ENCODE measurements at places on chromosomes 11 and 22.

DNA sequence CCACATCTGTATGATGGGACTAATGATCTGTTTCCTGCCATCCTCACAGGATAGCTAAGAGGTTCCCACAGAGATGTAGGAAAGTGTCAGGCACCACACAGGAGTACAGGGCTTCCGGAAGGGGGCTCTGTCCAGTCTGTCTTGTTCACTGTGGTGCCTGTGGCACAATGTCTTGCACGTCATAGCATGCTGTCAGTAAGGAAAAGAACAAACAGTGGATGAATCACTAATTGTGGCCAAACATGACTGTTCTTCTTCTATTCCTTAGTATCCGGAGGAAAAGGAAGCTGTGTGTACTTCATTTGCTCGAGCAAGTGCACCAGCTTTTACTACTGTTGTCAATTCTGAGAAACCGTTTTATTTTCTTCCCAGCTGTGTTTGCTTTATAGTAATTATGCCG, 73.4 kb upstream of the YWHAH start:
- DNase-seq: no peak

- DNase-seq: no peak
These were observed 769.1 kb upstream of the LUZP2 start for GRCh38 chr11:23727794-23728193.

DNA sequence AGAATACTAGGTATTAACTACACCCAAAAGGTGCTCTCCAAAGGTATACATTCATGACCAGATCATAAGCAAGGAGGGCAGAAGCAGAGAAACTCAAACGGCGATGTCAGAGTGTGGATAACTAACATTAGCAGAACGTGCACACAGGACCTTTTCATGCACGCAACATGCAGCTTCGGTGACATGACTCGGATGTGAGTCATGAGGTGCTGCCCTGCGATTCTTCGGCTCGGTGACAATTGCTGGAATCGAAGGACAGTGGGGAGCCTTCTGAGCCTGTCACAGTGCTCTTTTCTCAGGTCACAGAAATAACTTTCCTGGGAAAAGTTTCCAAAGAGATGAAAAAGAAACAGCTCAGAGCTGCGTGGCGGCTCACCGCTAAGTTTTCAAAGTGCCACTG, 418.5 kb upstream of the SYN3 start:
- DNase-seq: no peak

GRCh38 chr11:68935516-68936357, 32.0 kb downstream of the IGHMBP2 start:
- no peak for DNase-seq

GRCh38 chr11:32092581-32093170, 1.8 kb downstream of the RCN1 start:
- no peak for DNase-seq

DNA sequence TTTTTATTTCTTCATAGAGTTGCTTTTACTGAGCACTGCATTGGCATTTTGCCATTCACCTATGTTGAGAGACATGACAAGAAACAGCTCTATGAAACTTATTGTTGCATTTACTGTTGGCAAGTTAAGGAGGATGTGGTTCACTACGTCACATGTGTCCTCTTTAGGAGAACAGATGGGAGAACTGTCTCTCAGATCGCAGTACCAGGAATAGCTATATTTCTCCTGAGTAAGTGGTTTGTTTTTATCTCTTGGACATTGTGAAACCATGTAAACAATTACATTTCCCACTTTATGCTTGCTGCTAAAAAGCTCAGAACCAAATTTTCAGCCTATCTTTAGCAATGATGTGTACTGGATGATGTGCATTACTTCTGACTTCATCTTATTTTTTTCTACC, 34.8 kb upstream of the PSMA1 start:
- DNase-seq: no peak

DNA sequence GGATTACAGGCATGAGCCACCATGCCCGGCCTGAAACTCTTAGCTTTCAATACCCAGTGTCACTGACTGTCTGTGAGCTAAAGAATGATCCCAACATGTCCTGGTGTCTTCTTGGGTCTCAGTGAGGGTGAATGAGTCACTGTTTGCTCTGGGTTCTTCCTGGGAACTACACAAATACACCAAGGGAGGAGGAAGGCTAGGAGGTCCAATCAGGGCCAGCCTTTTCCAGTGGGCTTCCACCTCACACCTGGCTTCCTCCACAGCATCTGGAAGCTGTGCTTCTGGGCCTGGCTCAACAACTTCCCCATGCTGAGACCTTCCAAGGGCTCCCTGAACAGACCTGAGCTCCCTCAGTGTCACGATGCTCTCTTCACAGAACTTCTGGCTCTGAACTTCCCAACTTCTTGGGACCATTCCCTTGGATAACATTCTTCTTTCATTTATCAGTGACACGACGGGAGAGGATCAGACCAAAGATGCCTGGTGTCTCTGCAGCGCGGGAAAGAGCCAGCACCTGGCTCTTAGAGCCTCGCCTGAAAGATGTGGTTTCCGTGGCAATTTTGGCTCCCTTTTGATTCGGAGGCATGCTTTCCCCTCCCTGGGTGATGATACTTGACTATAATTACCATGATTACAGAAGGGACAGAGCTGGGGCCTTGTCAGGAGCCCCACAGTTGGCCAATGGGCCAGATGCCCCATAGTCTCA, 22.3 kb upstream of the CHRM4 start:
- no peak for DNase-seq

GRCh38 chr22:18060646-18061620, 16.9 kb upstream of the PEX26 start:
- no peak for DNase-seq
